ENCODE measurements at places on chromosomes 3 and 15. TPM values are rescaled to one million over a fixed set of nuclear protein-coding genes. Genes with fewer than 3 reads are reported as not detected.
A peak's percentile ranks its signal among the peaks of the same experiment; 100 is the strongest.

DNA sequence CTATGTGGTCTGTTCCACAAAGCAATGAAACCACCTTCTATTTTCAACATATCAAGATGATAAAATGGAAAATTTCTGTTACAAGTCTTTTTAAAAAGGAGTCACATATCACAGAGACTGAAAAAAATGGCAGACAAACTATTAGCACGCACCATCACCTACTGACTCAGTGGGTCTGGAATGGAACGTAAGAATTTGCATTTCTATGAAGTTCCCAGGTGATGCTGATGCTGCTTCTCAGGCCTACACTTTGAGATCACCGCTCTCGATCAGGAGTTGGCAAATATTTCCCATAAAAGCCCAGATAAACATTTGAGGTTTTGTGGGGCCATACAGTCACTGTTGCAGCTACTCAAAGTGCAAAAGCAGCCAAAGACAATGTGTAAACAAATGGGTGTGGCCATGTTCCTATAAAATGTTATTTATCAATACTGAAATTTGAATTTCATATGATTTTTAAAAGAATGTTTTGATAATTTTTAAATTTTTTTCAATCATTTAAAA lies 142.9 kb downstream of the ADAM10 start:
- H3K36me3 ChIP-seq, result peaks cover 34% of the 10 kb centered on the region
- no peaks in the 10 kb centered on the region for H3K27me3 ChIP-seq
- H3K4me1 ChIP-seq, result peaks cover 69% of the 10 kb centered on the region
- no peak for DNase-seq
- H3K4me3 ChIP-seq, result no peak overlapping the region
- H3K27ac ChIP-seq, result peak overlapping the region; percentile 52

DNA sequence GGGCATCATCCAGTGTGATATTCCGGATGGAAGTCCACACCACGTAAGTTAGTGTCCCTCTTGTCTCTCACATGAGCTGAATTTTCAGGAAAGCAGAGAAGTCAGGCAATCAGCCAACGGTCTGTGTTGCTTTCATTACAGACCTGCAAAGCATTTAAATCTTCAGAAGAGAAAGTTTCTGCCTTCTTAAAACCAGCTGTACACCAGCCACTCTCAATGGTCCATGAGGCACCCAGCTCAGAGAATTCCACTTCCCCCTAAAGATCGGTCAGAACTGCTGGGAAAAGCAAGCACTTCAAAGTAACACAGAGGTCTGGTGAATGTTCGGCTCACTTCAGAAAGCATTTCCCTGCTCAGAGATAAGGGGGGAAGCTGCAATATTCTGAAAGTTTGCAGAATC lies 903.7 kb downstream of the EPHA3 start:
- H3K27me3 ChIP-seq, result no peaks in the 10 kb centered on the region
- no peak overlapping the region for H3K4me3 ChIP-seq

The TRIP4 gene
- total RNA-seq, result 28.5 TPM

DNA sequence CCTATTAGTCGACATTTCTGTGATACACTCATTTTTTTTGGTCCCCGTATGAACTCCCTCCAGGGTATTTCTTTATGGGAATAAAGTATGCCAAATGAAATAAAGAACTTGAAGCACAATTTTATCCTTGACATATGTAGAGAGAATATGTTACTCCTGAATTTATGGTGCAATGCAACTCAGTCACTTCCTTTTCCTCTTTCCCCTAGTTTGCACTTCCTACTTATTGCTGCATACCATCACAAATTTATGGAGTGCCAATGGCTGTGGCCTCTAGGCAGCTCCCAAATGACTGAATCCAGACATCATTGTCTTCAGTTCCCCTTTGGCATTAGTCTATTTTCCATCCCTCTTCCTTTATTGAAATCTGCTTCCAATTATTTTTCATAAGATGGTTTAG lies 403.5 kb downstream of the FHIT start:
- H3K4me1 ChIP-seq, result no peaks in the 10 kb centered on the region
- DNase-seq, result no peak
- H3K36me3 ChIP-seq, result no peaks in the 10 kb centered on the region

The ZNF660 gene
- total RNA-seq, result 0.95 TPM

DNA sequence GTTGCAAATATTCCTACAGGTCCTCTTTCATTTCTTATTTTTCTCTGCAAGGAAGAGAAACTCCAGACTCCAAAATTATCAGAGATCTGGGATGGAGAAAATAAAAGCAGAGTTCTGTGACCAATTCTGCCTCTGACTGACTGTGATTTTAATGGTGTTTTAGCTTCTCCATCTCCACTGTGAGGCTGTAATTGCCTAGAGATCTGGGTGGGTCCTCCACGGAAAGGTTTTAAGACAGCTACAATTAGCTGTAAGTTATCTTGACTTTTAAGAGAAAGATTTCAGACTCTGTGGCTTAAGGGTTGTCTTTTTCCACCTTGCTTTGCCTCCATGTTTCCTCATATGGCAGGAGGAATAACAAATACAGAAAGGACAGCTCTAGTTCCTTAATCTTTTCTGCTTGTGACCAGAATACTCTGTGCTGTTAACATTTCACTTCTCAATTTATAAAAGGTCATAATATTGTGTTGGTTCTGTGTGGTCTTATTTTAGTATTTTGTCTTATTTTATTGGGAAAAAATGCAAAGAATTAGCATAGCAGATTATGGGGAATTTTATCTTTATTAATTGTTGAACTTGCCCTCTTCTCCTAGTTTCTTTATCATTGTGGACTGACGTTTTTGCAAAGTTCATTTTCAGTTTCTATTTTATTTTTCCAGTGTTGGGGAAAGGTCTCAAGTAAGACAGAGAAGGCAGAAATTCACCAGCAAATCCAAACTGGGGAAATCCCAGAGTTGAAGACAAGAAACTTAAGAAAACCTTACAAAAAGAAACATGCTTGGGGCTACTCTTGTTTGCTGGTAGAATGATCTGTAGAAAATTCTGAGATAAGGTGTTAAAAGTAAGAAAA lies 157.9 kb downstream of the RAP2B start:
- no peak for DNase-seq
- H3K36me3 ChIP-seq, result no peaks in the 10 kb centered on the region
- no peak overlapping the region for H3K4me3 ChIP-seq
- H3K4me1 ChIP-seq, result no peaks in the 10 kb centered on the region
- no peak overlapping the region for H3K27ac ChIP-seq

GRCh38 chr15:73564255-73564654 lies 68.9 kb downstream of the NPTN start:
- peaks cover 18% of the 10 kb centered on the region for H3K4me1 ChIP-seq
- H3K27ac ChIP-seq, result no peak overlapping the region
- peaks cover 10% of the 10 kb centered on the region for H3K36me3 ChIP-seq
- no peaks in the 10 kb centered on the region for H3K27me3 ChIP-seq
- DNase-seq, result peak; percentile 6

- no peak for DNase-seq
- H3K4me1 ChIP-seq, result peaks cover 34% of the 10 kb centered on the region
- no peak overlapping the region for H3K4me3 ChIP-seq
- H3K36me3 ChIP-seq, result no peaks in the 10 kb centered on the region
These were observed 115.7 kb downstream of the RPL22L1 start for GRCh38 chr3:170754311-170754693.

DNA sequence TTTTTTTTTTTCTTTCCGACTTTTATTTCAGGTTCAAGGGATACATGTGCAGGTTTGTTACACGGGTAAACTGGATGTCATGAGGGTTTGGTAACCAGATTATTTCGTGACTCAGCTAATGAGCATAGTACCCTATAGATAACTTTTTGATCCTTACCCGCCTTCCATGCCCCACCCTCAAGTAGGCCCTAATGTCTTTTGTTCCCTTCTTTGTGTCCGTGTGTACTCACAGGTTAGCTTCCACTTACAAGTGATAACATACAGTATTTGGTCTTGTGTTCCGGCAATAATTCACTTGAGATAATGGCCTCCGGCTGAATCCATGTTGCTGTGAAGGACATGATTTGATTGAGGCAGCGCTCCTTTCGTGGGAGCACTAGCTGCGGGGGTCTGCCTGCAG lies 402.8 kb upstream of the SGO1 start:
- H3K4me3 ChIP-seq, result no peak overlapping the region
- no peak for DNase-seq
- H3K4me1 ChIP-seq, result no peaks in the 10 kb centered on the region

- no peak for DNase-seq
- no peaks in the 10 kb centered on the region for H3K36me3 ChIP-seq
- no peak overlapping the region for H3K27ac ChIP-seq
- peaks cover 32% of the 10 kb centered on the region for H3K4me1 ChIP-seq
These were observed 33.5 kb downstream of the IQGAP1 start for GRCh38 chr15:90421527-90421926.

DNA sequence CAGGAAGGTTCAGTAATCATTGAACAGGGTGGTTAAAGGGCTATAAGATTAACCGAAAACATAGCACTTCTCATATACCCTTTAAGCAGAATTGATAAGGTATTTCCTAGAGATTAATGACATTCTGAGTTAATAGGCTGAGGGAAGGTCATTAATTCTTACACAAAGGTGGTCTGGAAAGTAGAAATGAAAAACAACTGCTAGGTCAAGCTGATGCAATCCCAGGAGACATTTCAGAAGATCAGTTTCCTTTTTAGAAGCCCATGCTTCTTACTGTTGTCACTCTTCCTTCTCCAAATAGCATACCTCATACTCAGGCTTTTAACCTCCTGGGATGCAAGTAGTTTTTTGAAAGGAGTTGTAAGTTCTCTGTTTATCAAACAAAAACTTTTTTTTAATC lies 8.8 kb downstream of the FILIP1L start:
- DNase-seq, result no peak
- no peak overlapping the region for H3K4me3 ChIP-seq
- H3K36me3 ChIP-seq, result no peaks in the 10 kb centered on the region
- H3K27me3 ChIP-seq, result no peaks in the 10 kb centered on the region
- H3K4me1 ChIP-seq, result peaks cover 47% of the 10 kb centered on the region
- peak overlapping the region; percentile 74 for H3K27ac ChIP-seq

GRCh38 chr15:25718597-25718996 lies 144.5 kb downstream of the ATP10A start:
- H3K27ac ChIP-seq, result no peak overlapping the region
- H3K36me3 ChIP-seq, result no peaks in the 10 kb centered on the region
- DNase-seq, result no peak
- H3K27me3 ChIP-seq, result no peaks in the 10 kb centered on the region
- no peaks in the 10 kb centered on the region for H3K4me1 ChIP-seq
- no peak overlapping the region for H3K4me3 ChIP-seq

GRCh38 chr3:42163622-42164244 lies 72.6 kb downstream of the TRAK1 start:
- H3K27me3 ChIP-seq, result no peaks in the 10 kb centered on the region
- no peak for DNase-seq
- no peak overlapping the region for H3K4me3 ChIP-seq
- H3K4me1 ChIP-seq, result peaks cover 40% of the 10 kb centered on the region
- H3K27ac ChIP-seq, result peak overlapping the region; percentile 42

DNA sequence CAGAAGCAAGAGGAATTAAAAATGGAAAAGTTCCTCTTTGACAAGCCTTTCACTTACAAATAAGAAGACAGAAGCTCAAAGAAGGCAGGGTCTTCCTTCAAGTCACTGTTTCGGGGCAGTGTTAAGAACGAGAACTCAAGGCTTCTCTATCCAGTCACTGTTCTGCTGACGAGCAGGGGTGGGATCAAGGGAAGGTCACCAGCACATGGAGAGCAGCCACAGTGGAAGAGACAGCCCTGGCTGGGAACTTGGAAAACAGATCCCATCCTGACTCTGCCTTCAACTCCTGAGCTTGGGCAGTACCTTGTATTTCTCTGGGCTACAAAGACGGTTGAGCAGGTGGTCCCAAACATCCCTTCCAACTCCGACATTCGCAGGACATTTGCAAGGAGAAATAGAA lies 111.5 kb upstream of the LPP start:
- H3K27me3 ChIP-seq, result peaks cover 19% of the 10 kb centered on the region
- no peak overlapping the region for H3K27ac ChIP-seq
- peaks cover 9% of the 10 kb centered on the region for H3K4me1 ChIP-seq
- DNase-seq, result no peak
- H3K4me3 ChIP-seq, result no peak overlapping the region

Measured in Calu3 (cell line).